Prostate gland (tissue), 2 donors: ENCODE measurements at places on chromosomes 4 and X. TPM values are rescaled to one million over a fixed set of nuclear protein-coding genes. Genes with fewer than 3 reads are reported as not detected.

- DNase-seq, result peak; percentile 63
- no peaks in the 10 kb centered on the region for H3K27me3 ChIP-seq
- H3K4me3 ChIP-seq, result peak overlapping the region; percentile 42
- peak overlapping the region; percentile 95 for H3K27ac ChIP-seq
- H3K36me3 ChIP-seq, result no peaks in the 10 kb centered on the region
Observed at GRCh38 chrX:40105835-40106675, 8.3 kb upstream of the BCOR start.

The TEX13C gene
- total RNA-seq, result not detected

The RNF128 gene
- total RNA-seq, result 10.5 TPM

The P2RY4 gene
- 1.1 TPM for total RNA-seq

The EDNRA gene
- total RNA-seq, result 27.3 TPM

GRCh38 chr4:20847124-20847747, 147.0 kb downstream of the PACRGL start:
- H3K36me3 ChIP-seq, result no peaks in the 10 kb centered on the region
- no peak for DNase-seq
- H3K27me3 ChIP-seq, result no peaks in the 10 kb centered on the region
- H3K27ac ChIP-seq, result no peak overlapping the region

The SLC10A6 gene
- total RNA-seq, result not detected

- no peak overlapping the region for H3K4me3 ChIP-seq
- no peak for DNase-seq
- no peak overlapping the region for H3K27ac ChIP-seq
- no peaks in the 10 kb centered on the region for H3K4me1 ChIP-seq
- H3K36me3 ChIP-seq, result no peaks in the 10 kb centered on the region
- H3K27me3 ChIP-seq, result no peaks in the 10 kb centered on the region
Observed at GRCh38 chr4:134505511-134505910, 303.9 kb upstream of the PABPC4L start.

GRCh38 chr4:156983366-156983765, 11.8 kb upstream of the PDGFC start:
- H3K36me3 ChIP-seq, result no peaks in the 10 kb centered on the region
- no peak for DNase-seq
- no peaks in the 10 kb centered on the region for H3K27me3 ChIP-seq

The SPANXA2 gene
- not detected for total RNA-seq

The SLC49A3 gene
- 11.0 TPM for total RNA-seq

GRCh38 chrX:1421433-1422134, 29.7 kb upstream of the SLC25A6 start:
- H3K4me1 ChIP-seq, result no peaks in the 10 kb centered on the region
- H3K36me3 ChIP-seq, result no peaks in the 10 kb centered on the region
- no peaks in the 10 kb centered on the region for H3K27me3 ChIP-seq
- no peak for DNase-seq
- no peak overlapping the region for H3K27ac ChIP-seq
- H3K4me3 ChIP-seq, result no peak overlapping the region

- no peak overlapping the region for H3K27ac ChIP-seq
- no peak for DNase-seq
- H3K4me1 ChIP-seq, result no peaks in the 10 kb centered on the region
- no peak overlapping the region for H3K4me3 ChIP-seq
- no peaks in the 10 kb centered on the region for H3K36me3 ChIP-seq
- H3K27me3 ChIP-seq, result no peaks in the 10 kb centered on the region
Observed at GRCh38 chr4:141102367-141102766, 30.9 kb downstream of the RNF150 start.
